ENCODE measurements at places on chromosomes 13 and 19. TPM values are rescaled to one million over a fixed set of nuclear protein-coding genes. Genes with fewer than 3 reads are reported as not detected.

The PNMA8B gene
- 2.2 TPM for total RNA-seq

The RFPL4AL1 gene
- not detected for total RNA-seq

The SLC25A41 gene
- 0.44 TPM for total RNA-seq

The EML2 gene
- 32.4 TPM for total RNA-seq

The RETN gene
- total RNA-seq = not detected

The ZNF667 gene
- 6.2 TPM for total RNA-seq

The TPTE2 gene
- total RNA-seq = 0.29 TPM

- no peak for DNase-seq
Measured at GRCh38 chr19:47479701-47480503, 4.1 kb downstream of the KPTN start.

GRCh38 chr19:42281146-42281826 is 12.2 kb downstream of the CIC start:
- DNase-seq = peak; percentile 83

- no peak for DNase-seq
Measured at GRCh38 chr13:89375839-89376238, 1704.7 kb downstream of the SLITRK5 start.

- DNase-seq = no peak
Measured at GRCh38 chr19:51780270-51780669, 14.7 kb upstream of the FPR3 start.

- no peak for DNase-seq
Measured at GRCh38 chr13:37340901-37341670, 235.6 kb upstream of the CSNK1A1L start.

DNA sequence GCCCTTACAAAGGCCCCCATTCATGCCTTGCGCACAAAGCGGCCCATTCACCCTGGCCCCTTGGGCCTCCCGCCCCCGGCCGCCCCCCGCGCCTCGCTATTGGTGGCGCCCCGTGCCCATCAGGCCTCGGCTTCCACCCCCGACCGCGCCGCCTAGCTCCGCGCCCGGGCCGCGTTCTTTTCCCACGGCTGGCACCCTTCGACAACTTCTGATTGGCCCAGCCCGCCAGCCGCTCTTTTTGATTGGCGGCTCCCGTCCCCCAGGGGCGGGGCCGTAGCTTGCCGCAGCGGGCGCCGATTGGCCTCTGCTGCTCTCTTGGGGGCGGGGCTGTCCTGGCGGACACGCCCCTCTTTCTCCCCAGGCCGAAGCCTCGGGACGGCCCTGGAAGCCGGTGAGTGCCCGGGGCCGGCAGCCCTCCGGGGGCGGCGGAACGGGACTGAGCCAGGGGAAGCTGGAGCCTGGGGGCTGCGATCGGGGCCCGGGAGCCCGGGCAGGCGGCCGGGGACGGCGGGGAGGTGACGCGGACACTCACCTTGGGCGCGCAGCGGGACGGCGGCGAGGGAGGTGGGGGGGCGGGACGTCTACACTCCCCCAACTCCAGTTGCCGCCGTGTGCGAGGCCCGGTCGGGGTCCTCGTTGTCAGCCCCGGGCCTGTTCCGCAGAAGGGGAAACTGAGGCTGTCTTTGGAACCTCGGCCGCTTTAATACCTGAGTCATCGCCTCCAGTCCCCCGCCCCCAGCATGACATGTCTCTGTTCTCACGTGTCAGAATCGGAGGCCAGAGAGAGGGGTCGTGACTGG is at the start of gene MYH14:
Gene MYH14 (plus strand): TSS at position 342 of the 800 bp plus-strand sequence. CDS start 6,744 bp downstream, outside the sequence.
- DNase-seq = peak; percentile 95

GRCh38 chr13:72638059-72638815 is 89.2 kb downstream of the MZT1 start:
- DNase-seq = no peak

- no peak for DNase-seq
Measured at GRCh38 chr13:109465148-109465547, 321.2 kb downstream of the IRS2 start.

DNA sequence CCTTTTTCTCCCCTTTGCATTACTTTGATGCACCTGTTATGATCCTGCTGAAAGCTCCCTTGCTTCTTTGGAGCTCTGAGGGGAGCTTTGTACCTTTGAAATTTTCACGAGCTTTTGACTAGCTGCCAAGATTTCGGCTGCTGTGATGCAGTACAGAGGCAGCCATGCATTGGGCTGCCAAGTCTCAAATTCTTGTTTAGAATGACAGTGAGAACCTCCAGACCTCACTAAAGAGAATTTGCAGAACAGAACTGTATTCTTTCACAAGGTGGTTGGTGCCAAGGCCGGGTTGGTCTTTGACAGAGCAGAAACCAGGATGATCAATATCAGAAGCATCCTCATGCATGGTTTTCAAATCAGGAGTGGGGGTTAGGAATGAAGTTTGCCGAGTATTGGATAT is 414.8 kb downstream of the GPC5 start:
- DNase-seq = no peak

GRCh38 chr13:80814541-80814940 is 473.6 kb upstream of the SPRY2 start:
- no peak for DNase-seq

GRCh38 chr13:22061806-22062391 is 391.0 kb downstream of the FGF9 start:
- no peak for DNase-seq

DNA sequence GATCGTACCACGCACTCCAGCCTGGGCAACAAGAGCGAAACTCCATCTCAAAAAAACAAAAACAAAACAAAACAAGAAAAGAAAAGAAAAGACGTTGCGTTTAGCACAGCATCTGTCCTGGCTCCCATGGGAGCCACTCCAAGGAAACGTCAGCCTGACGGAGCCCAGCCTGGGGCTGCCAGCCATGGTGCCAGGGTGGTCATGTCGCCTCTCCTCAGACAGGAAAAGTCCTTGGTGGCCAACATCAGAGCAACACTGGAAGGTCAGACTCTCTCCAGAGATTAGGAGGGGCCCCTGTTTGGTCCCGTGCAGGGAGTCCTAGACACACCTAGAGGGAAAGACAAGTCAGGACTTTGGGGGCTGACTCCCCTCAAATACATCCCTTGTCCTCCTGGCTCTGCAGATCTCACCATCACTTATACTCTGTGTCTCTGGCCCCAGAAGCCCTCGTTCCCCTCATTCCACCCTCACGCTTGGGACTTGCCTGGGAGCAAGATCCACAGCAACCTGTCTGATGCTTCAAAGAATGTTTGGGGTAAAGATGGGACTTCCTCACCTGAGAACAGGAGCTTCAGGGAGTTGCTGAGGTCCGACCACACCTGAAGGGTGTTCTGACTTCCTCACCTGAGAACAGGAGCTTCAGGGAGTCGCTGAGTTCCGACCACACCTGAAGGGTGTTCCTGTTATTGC is 9.3 kb downstream of the LILRA4 start:
- no peak for DNase-seq

GRCh38 chr13:109628251-109628699 is 158.1 kb downstream of the IRS2 start:
- no peak for DNase-seq

DNA sequence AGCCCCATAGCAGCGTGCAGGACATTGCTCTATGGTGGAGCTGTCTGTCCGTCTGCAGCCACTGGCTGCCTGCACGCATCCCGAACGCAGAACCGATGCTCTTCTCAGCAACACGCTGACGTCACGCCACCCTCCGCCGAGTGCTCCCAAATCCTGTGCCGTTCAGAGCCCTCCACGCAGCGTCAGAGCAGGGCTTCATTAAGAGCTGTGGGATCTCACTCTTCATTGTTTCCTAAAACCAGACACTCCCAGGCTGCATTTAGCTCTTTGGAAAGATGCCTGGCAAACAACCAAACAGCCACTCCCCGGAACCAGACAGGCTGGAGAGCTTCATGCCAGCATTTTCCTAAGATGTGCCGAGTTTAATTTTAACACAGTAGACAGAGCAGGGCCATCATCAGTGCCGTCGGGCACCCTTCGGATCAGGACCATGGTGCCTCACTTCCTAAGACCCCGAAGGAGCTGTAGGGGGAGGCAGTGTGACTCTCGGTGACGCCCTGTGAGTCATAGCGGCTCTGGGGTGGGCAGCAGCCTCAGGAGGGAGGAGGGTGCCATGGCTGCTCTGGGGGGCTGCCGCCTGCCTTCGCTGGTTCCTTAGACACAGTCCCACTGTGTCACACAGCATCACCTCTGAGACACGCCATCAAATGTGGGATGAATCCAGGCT is 131.5 kb upstream of the MCF2L start:
- DNase-seq = no peak

- no peak for DNase-seq
Measured at GRCh38 chr19:2768365-2769132, 14.5 kb downstream of the SGTA start.

- DNase-seq = peak; percentile 26
Measured at GRCh38 chr13:27171244-27171826, at the start of gene USP12. Gene USP12, minus strand, starts transcription at chr13:27171811. Its CDS starts 172 bp downstream, at chr13:27171639.

- DNase-seq = no peak
Measured at GRCh38 chr13:51760592-51760991, 43.4 kb downstream of the DHRS12 start.

- no peak for DNase-seq
Measured at GRCh38 chr19:34172661-34173192, 423 bp downstream of the LSM14A start.

DNA sequence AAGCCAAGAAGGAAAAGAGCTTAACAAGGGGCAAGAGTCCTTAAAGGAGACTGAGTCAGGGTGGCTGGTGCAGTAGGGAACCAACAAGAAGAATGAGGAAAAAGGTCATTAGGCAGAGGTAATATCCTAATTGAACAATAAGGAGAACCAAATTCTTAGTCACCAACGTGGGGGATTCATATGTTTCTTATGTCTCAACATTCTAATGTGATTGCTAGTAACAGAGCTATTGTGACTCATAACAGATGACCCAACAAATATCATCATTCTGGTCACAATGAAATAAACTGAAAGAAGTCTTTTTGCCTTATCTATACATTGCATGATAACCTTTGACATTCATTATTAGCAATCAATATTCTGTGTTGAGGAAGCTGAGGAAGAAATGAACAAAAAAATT is 101.6 kb downstream of the RAP2A start:
- no peak for DNase-seq

DNA sequence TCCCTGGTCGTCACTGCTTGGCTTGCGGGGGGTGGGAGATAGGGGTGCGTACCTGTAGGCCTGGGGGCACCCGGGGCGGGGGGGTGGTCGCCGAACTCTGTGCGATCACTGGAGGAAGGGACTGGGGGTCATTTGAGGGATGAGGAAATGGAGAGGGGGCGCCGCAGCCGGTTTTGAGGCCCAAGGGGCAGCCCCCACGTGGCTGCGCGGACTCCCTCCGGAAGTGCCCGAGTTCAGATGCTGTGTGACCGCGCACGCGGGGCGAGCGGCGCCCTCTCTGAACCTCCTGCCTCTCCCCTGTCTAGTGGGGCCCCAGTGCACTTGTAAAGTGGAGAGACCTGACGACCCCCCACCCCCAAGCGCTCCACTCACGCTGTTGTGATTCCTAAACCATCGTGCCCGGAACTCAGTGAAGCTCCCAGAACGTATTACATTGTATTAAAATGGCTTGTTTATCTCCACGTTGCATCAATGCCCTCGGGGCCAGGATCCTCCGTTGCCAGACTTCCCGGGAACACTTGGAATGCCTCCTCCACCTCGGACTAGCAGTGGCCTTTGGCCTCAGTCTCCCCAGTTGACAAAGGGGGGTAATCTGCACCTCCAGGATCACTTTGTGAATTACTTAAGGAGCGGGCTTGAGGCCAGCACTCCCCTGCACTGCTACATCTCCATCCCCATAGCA is 3.0 kb upstream of the NANOS3 start:
- peak; percentile 68 for DNase-seq

- no peak for DNase-seq
Measured at GRCh38 chr13:32010136-32010535, 21.4 kb upstream of the FRY start.

DNA sequence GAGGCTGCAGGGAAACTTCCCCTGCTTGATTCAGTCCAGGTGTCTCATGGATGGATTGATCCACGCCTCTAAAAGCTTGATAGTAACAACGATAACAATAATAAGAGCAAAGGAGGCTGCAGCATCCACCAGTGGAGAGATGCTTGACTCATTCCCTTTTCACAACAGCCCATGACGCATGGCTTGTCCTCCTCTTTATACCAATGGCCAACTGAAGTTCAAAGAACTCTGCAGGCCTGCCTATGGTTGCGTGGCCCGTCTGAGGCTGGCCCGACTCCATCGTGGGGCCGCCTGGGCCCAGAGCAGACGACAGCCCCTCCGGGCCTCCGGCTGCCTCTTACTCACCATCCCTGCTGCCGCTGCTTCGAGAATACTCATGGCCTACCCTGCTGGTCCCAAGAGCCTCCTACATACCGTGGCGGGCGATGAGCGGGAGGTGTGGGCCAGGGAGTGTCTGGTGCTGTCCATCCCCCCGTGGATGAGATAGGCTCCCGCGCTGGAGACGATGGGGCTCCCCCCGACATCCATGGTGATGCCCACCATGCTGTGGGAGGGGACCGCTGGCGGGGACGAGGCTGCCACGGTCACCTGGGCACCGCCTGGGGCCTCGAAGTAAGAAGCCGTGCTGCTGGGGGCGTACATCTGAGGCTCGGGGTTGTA is 61.8 kb upstream of the RANBP3 start:
- peak; percentile 35 for DNase-seq

Data from breast epithelium (tissue), 4 donors.